Stimulated activated CD4-positive, alpha-beta T cell treated with anti-CD3 and anti-CD28 coated beads, TNF-alpha, amount 100 ng/mL, for 48 hours (primary cell): ENCODE measurements at places on chromosomes 12 and 14.

DNA sequence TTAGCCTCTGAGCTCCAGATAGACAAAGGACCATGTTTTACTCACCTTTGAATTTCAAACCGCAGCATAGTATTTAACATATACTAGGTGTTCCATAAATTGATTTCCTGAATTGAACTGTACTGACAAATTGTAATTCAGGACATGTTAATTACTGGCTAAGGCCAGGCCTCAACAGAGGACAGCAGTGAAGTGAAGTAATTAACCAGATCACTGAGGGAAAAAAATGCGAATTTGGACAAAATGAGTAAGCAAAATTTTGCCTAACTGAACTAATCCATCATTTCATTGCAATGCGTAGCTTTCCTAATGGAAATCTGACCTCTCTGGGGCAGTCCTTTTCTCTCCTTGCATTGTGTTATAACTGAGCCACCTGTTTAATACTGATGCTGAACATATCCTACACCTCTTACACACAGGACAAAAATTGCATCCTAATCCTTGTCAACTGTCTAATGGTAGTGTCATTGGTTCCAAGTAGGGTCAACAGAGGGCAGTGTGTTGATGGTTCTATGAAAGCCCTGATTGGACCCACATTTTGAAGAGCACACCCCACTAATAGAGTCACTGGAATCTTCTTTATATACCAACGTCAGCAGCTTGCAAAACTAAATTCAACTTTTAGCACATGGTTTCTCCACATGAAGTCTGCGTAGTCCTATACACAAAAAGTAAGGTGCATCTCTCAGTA, 148.4 kb downstream of the SLC25A21 start:
- DNase-seq, result no peak

DNA sequence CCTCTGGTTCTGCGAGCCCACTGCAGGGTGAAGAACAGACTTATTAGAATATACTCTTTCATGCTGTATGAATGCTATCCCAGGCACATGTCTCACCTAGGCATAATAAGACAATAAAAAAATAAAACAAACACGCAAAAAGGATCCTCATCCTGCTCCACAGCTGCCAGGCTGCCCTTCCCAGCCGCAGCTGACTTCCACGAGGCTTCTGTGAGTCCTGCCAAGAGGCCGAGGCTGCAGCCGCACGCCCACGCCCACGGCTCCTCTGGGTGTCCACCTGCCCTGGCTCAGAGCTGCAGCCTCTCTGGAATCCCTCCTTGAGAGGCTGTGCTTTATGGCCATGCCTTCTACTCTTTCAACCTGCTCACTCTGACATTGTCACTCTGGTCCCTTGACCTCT, 6.9 kb downstream of the SMIM41 start:
- no peak for DNase-seq

DNA sequence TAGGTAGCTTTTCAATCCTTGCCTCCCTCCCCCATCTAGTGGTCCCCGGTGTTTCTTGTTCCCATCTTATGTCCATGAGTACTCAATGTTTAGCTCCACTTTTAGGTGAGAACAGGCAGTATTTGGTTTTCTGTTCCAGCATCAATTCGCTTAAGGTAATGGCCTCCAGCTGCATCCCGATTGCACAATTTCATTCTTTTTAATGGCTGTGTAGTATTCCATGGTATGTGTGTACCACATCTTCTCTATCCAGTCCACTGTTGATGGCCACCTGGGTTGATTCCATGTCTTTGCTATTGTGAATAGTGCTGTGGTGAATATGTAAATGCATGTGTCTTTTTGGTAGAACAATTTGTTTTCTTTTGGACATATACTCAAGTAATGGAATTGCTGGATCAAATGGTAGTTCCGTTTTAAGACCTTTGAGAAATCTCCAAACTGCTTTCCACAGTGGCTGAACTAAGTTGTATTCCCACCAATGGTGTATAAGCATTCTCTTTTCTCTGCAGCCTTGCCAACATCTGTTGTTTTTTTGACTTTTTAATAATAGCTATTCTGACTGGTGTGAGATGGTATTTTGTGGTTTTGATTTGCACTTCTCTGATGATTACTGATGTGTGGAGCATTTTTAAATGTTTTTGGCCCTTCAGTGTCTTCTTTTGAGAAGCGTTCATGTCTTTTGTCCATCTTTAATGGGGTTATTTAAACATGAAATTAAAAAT, 34.2 kb upstream of the ASPG start:
- no peak for DNase-seq

DNA sequence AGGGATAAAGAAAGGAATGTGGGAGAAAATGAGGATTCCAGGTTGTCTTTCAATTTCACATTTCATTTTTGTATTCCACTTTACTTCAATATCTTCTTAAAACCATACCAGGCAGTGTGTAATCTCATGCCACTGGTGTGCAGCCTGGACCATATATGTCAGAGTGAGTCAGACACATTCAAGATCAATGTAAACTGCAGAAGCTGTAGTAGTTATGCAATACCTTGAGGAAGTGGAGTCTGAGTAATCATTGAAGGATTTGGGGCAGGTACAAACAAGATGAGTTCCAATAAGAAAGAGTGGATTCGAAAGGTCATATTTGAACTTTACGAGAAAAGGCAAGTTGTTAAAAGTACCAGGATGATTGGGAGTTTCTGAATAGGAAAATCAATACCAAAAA, 14.1 kb downstream of the PLCZ1 start:
- no peak for DNase-seq

GRCh38 chr12:5177096-5177495, 133.4 kb downstream of the KCNA5 start:
- no peak for DNase-seq

DNA sequence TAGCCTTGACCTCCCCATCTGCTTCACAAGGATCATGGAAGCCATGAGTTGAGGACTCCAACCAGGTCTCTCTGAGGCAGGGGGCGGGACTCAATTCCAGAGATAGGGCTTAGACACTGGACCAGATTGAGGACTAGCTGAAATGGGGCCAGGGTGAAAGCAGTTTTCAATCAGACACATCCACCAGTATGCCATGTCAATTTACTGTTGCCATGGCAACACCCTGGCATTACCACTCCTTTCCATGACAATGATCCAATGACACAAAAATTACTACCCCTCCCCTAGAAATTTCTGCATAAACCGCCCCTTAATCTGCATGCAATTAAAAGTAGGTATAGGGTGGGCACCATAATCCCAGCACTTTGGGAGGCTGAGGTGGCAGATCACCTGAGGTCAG, 18.6 kb upstream of the DCAF5 start:
- no peak for DNase-seq

DNA sequence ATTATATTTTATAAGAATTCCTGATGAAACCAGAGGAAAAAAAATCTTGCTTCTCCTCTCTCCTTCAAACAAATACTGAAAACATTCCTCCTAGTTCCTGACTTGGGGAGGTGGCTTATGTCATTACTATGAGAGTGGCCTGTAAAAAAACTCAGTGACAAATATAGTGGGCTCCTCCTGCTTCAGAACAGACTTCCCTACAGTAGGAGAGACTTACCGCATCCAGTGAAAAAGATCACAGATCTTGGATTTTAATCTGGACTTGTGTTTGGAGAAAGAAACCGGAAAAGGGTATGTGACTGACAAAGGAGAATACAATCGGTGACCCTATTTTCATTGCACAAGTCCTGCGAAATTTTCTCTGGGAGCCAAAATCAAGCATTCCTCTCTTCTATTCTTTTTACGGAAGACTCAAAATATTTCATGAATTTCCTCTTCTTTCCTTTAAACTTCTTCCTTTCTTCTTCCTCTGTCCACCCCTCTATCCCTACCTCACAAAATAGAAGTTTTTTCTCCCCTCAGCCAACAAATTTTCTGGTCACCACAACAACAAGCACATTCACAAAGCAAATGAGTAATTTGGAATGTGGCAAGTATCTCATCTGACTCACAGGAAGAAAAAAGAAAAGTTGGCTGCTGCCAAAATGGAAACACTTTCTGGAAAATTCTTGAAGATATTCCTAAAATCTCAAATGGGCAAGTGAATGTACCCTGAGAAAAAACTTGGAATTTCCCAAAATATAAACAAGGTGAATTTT, 185.1 kb upstream of the CDKN3 start:
- DNase-seq, result no peak

GRCh38 chr14:21024585-21025370, at the start of gene NDRG2:
NDRG2 (minus strand) TSS chr14:21025061; CDS start chr14:21023315, 1,746 bp downstream.
- peak; percentile 61 for DNase-seq

DNA sequence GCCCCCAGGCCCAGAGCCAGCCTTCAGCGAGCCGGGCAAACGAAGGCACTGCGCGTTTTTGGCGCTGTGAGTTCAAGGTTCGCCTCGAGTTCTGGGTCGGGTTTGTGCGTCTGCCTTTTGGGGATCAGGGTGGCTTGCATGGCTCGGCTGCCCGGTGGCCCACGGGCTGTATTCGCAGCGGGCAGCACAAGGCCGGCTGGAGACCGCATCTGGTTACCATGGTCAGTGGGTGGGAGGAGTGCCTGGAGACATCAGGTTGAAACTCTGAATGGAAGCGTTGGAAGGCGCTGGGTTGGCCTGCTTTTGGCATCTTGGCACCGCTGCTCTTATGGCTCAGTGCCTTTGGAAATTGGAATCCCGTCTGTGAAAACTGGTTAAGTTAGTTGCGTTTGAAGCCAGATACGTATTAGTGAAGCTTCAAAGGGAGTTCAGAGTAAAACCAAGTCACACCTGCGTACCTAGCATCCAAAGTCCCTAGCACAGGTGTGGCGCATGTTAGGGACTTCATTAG, 50.9 kb downstream of the SNAPC1 start:
- DNase-seq, result no peak

- DNase-seq, result no peak
These were observed 47.9 kb downstream of the GALC start for GRCh38 chr14:87944987-87945604.

DNA sequence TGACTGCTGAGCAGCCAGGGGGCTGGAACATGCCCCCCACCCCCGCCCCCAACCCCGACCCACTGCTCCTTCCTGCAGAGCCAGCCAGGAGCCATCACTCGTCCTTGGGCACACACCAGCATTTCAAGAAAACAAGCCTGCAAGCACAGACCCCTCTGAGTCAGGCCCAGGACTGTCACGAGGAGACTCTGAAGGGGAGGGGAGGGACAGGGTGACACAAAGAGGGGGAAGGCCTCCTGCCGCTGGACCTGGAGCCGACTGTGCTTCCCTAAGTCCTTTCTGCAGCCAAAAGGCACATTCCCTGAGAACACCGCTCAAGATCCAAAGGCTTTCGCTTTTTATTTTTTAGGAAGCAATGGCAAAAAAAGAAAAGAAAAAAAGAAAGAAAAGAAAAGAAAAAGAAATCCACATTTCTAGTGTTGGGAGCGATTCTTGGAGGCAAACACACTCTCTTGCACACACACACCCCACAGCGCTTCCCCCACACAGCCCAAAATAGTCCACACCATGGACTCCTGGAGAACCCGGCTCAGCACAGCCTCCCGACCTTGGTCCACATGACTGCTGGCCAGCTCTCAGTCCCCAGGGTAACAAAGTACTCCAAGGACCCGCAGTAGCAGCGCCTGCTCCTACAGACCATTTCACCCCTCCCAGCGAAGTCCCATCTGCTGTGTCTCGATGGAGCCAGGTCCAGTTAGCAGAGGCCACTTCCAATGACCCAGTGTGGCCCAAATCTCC, 101.7 kb downstream of the DPF3 start:
- no peak for DNase-seq

GRCh38 chr12:127552838-127553237, 714.1 kb upstream of the TMEM132C start:
- no peak for DNase-seq

DNA sequence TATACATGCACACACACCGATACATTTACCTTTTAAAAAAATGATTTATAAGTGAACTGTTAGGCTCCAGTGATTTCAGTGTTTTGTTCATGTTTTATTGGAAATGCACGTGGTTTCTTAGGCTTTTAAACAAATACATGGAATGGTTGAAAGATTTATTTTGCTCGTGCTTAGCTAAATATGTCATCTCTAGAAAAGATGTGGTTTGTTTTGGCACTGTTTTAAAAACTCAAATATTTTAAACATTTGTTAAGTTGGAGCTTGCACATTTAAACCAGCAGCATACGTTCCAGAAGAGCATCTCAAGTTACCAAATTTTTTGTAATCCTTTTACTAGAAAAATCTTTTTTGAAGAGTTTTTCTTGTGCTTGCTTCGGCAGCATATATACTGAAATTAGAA, 44.5 kb downstream of the FOXA1 start:
- DNase-seq, result no peak

- DNase-seq, result no peak
These were observed 322.7 kb downstream of the CEP128 start for GRCh38 chr14:80618751-80619329.

DNA sequence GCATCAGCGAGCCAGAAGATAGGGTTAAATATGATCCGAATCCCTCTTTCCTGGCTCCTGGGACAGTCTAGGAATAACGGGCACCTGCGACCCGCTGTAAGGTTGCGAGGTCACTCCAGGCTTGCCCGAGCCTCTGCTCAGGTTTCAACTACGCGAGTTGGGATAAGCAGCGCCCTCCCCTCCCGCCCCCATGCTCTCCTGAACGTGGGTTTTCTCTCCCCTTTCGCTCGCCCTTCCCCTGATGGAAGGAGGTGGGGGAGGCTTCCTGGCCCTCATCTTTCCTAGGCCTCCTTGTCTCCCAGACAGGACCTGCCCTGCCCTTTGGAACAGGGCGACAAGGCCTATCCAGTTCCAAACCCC, 753 bp upstream of the ATP5MC2 start:
- DNase-seq, result no peak

DNA sequence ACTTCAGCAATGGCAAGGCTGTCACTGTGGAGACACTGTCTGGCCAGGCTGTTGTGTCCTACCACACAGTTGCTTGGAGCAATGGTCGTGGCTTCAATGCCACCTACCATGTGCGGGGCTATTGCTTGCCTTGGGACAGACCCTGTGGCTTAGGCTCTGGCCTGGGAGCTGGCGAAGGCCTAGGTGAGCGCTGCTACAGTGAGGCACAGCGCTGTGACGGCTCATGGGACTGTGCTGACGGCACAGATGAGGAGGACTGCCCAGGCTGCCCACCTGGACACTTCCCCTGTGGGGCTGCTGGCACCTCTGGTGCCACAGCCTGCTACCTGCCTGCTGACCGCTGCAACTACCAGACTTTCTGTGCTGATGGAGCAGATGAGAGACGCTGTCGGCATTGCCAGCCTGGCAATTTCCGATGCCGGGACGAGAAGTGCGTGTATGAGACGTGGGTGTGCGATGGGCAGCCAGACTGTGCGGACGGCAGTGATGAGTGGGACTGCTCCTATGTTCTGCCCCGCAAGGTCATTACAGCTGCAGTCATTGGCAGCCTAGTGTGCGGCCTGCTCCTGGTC, 4.3 kb downstream of the LRP10 start:
- DNase-seq, result no peak
